ENCODE measurements at places on chromosomes 5 and 9.

DNA sequence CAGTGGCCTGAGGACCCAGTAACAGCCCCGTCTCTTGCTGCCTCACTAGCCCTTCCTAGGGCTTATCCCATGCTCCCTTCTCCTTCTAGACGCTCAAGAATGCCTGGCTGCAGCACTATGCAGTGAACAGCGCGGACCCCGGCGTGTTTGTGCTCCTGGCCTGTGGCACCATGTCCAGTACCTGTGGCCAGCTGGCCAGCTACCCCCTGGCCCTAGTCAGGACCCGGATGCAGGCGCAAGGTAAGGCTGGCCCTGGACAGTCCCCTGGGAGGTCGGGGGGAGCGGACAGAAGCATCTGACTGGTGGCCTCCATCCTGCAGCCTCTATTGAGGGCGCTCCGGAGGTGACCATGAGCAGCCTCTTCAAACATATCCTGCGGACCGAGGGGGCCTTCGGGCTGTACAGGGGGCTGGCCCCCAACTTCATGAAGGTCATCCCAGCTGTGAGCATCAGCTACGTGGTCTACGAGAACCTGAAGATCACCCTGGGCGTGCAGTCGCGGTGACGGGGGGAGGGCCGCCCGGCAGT, 20.5 kb downstream of the PTGES2 start:
- no peak for DNase-seq

DNA sequence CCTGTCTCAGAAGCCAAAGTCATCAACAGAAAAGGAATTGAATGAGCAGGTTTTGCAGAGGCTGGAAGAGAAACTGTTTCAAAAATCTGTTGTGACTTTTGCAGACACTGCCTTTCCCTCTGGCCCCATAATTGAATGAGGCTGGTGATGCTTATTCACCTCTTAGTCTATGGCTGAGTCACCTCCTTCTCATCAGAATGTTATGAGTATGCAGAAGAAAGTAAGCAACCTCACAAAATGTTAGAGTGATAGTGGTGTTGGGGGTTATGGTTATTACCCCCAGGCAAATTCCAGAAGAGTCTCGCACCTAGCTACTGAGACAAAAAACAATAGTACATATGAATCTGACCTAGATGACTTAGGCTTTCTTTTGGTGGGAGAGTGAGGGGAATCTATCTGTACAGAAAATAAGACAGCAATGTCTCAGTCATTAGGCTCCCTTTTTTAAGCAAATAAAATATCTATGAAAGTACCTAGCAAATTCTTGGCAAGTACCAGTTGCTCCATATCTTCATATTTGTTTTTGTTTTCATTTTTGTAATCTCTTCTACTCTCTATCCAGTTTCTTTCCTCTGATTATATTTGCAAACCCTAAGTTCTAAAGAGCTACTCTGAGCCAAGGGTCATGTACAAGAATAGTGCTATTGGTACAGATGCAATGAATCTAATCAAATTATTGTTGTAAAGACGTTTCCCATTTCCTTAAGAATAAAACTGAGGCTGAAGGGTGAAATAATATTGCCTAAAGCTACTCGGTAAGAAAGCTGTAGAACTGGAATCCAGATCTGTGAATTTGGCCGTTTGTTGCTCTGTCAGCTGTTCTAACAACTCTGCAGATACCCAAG, 498.1 kb upstream of the TNC start:
- no peak for DNase-seq

GRCh38 chr9:136622538-136622948, 40.2 kb upstream of the EGFL7 start:
- DNase-seq = no peak

- DNase-seq = no peak
These were observed 34.4 kb downstream of the KCNT1 start for GRCh38 chr9:135736272-135736978.

- DNase-seq = no peak
These were observed 212.8 kb downstream of the SLIT3 start for GRCh38 chr5:169088028-169088725.

GRCh38 chr9:70152350-70152749, 106.4 kb upstream of the SMC5 start:
- DNase-seq = no peak

DNA sequence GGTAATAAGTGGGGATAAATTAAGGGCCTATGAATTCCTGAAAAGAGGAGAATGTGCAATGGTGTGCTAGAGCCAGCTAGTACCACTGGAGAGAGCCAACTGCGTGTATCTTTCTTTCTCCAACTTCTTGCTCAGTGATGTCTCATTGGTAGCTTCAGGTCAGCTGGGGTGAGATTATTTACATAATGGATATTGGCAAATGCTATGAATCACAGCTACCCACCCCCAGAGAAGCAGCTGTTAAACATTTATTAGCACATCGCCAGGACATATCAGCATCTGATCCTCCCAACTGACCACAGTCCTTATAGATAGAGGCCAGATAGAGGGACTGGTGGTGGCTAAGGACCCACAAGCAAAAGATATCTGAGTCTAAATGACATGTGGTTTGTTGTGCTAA, 421.3 kb downstream of the ACTL7B start:
- no peak for DNase-seq

GRCh38 chr9:77707383-77708063, 59.4 kb upstream of the GNA14 start:
- DNase-seq = peak; percentile 89

DNA sequence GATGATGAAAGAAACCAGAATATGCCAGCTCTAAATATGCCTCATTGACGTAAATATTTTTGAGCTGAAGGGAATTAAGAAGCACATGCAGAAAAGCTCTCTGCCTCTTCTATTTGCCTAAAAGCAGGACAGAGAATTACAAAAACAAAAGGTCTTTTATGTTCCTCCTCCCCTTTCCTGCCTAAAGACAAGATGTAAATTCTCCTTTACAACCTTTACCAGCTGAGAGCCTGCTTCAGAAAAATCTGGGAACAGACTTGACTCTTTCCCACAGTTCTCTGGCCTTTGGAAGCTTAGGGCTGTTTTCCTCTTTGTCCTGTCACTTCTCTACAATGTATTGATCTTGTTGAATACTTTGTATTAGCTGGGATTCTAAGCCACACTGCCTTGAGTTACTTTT, 199.7 kb downstream of the TMC1 start:
- no peak for DNase-seq

GRCh38 chr9:81693671-81694378, 4.5 kb upstream of the TLE1 start:
- no peak for DNase-seq

GRCh38 chr9:108671176-108671575, 184.6 kb downstream of the ACTL7B start:
- DNase-seq = no peak

GRCh38 chr5:142717582-142718215, 31.8 kb upstream of the FGF1 start:
- DNase-seq = peak; percentile 64

GRCh38 chr5:172038167-172038566, 31.7 kb upstream of the FBXW11 start:
- no peak for DNase-seq

Measured in kidney capillary endothelial cell (primary cell).